ENCODE measurements at places on chromosomes 11 and 22. TPM values are rescaled to one million over a fixed set of nuclear protein-coding genes. Genes with fewer than 3 reads are reported as not detected.
A peak's percentile ranks its signal among the peaks of the same experiment; 100 is the strongest.

DNA sequence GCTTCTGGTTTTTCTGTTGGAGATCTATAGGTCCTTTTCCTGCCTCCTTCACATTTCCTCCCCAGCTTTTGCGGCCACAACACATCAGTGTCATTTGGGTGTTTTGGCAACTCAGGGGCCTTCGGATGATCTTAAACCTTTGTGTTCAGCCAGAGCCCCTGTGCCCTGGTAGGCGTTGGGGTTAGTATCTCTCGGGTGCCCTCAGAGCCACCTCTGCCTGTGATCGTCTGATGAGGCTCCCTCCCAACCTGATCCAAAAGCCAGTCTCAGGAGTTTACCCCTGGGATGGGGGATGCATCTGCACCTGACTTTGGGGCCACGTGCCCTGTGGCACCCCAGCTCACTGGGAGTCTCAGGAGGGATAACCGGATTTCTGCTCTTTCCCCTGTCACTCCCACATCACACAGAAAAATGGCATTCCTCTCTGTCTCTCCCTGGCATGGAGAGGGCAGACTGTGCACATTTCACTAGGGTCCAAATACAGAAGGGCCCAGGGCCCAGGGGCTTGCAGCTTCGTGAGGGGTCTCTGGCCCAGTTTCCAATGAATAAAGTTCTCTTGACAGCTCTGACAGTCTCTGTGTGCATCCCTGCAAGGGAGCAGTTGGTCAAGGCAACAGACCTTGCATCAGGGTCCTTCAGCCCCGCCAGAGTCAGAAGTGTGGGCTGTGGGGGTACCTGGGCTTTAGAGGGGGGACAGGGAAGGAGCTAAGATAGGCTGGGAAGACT is 2.6 kb downstream of the RNF26 start:
- H3K36me3 ChIP-seq = no peaks in the 10 kb centered on the region
- H3K4me1 ChIP-seq = no peaks in the 10 kb centered on the region
- no peaks in the 10 kb centered on the region for H3K27me3 ChIP-seq
- H3K27ac ChIP-seq = no peak overlapping the region

DNA sequence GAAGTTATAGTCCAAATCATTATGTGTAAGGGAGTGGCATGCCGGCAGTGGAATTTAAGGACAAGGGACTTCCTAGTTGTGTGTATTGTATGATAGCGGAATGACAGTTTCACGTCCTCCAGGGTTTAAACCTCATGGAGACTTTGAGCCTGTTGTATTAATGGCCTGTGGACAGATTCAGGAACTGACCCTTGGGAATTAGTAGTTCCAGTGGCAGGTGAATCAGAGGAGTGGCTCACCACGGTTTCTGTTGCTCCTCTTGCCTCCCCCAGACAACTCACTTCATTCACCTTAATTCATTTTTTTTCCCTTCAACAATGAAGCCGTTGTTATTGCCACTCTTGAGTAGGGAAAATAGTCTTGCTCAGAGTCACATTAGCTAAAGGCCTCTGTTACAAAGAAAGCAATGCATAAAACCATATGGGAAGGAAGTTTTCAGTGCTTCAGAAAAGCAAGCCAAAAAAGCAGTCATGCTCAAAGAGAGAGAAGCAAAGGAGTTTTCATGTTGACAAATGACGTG is 22.6 kb downstream of the AMOTL1 start:
- peak overlapping the region; percentile 90 for H3K27ac ChIP-seq
- H3K4me3 ChIP-seq = no peak overlapping the region
- H3K27me3 ChIP-seq = no peaks in the 10 kb centered on the region

GRCh38 chr11:57619331-57619730 is 21.8 kb downstream of the SERPING1 start:
- peaks cover 10% of the 10 kb centered on the region for H3K36me3 ChIP-seq
- no peak overlapping the region for H3K4me3 ChIP-seq
- no peak overlapping the region for H3K27ac ChIP-seq
- no peak for DNase-seq
- no peaks in the 10 kb centered on the region for H3K27me3 ChIP-seq

GRCh38 chr11:30285416-30286121 is 37.3 kb upstream of the ARL14EP start:
- DNase-seq = no peak
- no peak overlapping the region for H3K27ac ChIP-seq
- H3K27me3 ChIP-seq = no peaks in the 10 kb centered on the region
- no peaks in the 10 kb centered on the region for H3K36me3 ChIP-seq
- no peak overlapping the region for H3K4me3 ChIP-seq

DNA sequence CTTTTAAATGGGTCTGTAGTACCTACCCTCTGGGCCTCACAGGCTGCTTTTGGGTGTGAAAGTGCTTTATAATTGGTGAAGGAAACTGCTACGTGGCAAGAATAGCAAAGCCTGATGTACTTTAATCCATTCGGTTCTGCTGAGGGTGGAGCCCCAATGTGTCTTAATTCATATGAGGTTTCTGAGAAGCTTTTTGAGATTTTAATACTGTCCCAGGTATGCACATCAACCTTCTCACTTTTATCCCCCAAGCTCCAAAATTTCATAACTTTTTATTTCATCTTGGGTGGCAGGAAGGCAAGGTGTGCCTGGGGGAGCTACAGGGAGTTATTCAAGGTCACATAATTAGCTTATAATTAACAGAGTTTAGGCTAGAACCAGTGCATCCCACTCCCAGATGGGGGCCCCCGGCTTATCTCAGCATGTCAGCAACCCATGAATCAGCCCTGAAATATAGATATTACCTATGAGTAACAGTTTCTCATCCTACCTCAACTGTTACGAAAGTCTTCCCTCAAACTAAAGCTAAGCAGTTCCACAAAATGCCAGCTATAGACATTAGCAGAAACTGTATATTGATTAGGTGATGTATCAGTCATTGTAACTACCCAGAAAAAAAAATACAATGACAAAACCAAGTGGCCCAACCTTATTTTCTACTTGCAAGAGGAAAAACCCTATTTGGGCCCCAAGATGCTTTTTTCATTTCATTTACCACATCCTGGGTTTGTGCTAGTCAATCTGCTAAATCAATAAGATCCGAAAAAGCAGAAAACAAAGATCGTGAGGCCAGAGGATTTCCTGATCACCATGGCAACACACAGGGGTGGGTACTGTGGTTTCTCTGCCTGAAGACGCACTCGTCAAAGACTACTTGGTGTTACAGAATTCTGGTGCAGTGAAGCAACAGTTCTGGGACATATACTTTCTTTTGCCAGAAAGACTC is 26.7 kb downstream of the CD44 start:
- DNase-seq = no peak
- H3K27me3 ChIP-seq = no peaks in the 10 kb centered on the region
- no peak overlapping the region for H3K4me3 ChIP-seq
- peak overlapping the region; percentile 67 for H3K27ac ChIP-seq

DNA sequence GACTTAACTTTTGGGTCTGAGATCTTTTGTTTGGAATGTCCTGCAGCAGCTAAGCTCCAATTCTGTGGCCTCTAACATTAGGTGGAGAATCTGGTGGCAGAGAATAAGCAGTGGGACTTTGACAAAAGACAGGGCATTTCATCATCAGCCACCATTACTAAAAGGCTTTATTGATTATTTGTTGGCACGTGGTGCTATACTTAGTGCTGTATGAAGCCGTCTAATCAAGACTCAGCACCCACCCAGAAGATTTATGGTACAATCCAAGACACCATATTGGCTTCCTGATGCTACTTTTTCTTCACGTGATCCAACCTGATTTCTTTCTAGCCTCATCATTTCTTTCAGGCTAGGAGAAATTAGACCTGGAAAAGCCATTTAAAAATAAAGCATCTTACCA is 80.7 kb upstream of the GRAMD1B start:
- no peaks in the 10 kb centered on the region for H3K27me3 ChIP-seq
- no peaks in the 10 kb centered on the region for H3K4me1 ChIP-seq
- H3K36me3 ChIP-seq = no peaks in the 10 kb centered on the region
- no peak overlapping the region for H3K4me3 ChIP-seq
- no peak for DNase-seq
- no peak overlapping the region for H3K27ac ChIP-seq

DNA sequence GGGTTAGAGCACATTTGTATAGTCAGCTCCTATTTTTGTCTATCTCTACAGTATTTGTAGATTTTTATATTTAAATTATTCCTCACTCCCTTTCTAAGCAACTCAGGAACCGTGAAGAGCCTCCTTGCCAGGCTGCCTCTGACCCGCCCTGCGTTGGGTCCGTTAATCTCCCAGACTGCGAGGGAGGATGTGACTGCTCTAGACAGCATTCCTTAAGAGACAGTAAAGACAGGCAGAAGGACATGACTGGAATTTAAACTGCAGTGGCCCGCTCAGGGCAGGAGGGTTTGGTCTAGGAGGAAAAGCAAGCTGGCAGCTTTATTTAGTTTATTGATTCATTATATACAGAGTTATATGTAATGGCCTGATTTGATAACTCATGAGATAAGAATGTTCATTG is 413.7 kb downstream of the TMEM135 start:
- no peaks in the 10 kb centered on the region for H3K36me3 ChIP-seq
- no peaks in the 10 kb centered on the region for H3K27me3 ChIP-seq
- H3K4me3 ChIP-seq = no peak overlapping the region
- DNase-seq = no peak

DNA sequence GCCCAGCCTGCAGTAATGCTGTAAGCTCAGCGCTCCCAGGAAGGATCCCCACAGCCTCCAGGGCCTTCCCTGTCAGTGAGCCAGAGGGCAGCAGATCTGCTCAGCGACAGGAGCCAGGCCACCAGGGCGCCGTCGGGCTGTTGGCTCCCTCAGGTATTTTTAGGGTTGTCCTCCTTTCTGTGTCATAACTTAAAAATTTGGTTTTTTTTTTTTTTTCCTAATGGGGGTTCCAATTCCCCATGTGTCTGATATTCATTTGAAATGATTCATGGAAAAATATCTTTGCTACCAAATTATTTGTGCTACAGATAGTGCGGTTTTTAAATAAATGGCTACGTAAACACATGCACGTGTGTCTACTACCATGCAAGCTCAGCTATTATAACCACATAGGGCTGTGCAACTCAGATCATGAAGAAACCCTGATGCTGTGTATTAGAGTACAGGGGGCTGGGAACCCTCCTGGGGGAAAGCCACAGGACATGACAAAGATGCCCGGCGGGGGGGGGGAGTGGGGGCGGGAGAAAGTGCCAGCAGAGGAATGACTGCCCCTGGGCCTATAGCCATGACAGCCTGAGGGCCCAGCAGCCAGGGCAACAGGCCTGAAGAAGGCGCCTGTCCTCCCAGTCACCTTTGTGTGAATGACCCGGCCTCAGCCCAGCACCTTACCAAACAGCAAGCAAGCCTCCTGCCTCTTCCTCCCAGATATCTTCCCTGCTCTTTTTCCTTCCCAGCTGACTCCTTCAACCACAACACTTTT is 89.3 kb downstream of the NAT10 start:
- H3K27ac ChIP-seq = no peak overlapping the region
- no peaks in the 10 kb centered on the region for H3K4me1 ChIP-seq
- peaks cover 13% of the 10 kb centered on the region for H3K36me3 ChIP-seq
- H3K27me3 ChIP-seq = no peaks in the 10 kb centered on the region

DNA sequence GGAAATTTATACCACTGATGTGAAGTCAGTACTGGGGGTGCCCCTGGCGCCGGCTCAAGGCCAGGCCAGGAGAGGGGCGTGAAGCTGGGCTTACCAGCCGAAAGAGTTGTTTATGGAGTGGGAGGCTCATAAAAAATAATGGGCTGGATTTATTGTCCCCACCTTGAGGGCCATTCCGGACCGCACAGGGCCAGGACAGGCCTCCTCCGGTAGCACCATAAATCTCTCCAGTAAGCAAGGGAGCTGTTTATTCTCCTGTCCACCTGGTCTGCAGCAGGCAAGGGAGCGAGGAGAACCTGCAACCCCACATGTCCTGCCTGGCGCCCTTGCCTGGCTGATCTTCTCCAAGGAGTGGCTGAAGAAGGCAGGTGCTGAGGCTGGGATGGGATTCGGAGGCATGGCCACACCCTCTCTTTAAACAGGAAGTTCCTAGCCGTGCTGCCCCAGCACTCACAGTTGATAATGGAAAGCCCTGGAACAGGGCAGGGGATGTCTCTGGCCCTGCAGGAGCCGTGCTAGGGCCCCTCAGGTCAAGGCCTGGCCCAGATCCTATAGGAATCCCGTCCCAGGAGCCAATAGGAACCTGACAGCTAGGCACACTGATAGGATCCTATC is 65.1 kb downstream of the SCUBE1 start:
- H3K4me3 ChIP-seq = no peak overlapping the region
- DNase-seq = no peak
- no peaks in the 10 kb centered on the region for H3K27me3 ChIP-seq
- no peaks in the 10 kb centered on the region for H3K36me3 ChIP-seq
- no peaks in the 10 kb centered on the region for H3K4me1 ChIP-seq
- H3K27ac ChIP-seq = no peak overlapping the region

- H3K27me3 ChIP-seq = no peaks in the 10 kb centered on the region
- no peaks in the 10 kb centered on the region for H3K4me1 ChIP-seq
- no peak for DNase-seq
- no peak overlapping the region for H3K4me3 ChIP-seq
Measured at GRCh38 chr11:73991471-73992006, 8.9 kb upstream of the UCP2 start.

- no peak for DNase-seq
- no peaks in the 10 kb centered on the region for H3K27me3 ChIP-seq
- H3K36me3 ChIP-seq = no peaks in the 10 kb centered on the region
- H3K4me3 ChIP-seq = no peak overlapping the region
Measured at GRCh38 chr11:72618803-72619202, 55.4 kb downstream of the PDE2A start.

- DNase-seq = no peak
- H3K4me1 ChIP-seq = peaks cover 13% of the 10 kb centered on the region
- H3K27me3 ChIP-seq = peaks cover 4% of the 10 kb centered on the region
- peaks cover 34% of the 10 kb centered on the region for H3K36me3 ChIP-seq
- H3K27ac ChIP-seq = peak overlapping the region; percentile 70
- H3K4me3 ChIP-seq = peak overlapping the region; percentile 79
Measured at GRCh38 chr22:19143967-19144400, 467 bp downstream of the ESS2 start.

DNA sequence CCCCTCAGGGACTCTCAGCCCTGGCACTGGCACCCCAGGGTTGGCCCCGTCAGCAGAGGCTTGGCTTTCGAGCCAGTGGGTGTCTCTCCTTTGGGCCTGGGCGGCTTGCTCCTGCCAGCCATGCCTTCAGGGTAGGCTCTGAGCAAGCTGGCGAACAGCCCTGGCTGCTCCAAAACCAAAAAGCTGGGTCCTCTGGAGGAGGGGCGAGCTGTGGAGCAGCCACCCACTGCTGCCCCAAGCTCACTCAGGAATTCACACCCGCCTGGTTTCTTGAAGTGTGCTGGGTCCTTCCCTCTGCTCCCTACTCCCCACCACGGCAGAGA is 6.2 kb downstream of the YDJC start:
- H3K4me1 ChIP-seq = no peaks in the 10 kb centered on the region
- peaks cover 7% of the 10 kb centered on the region for H3K36me3 ChIP-seq
- H3K27ac ChIP-seq = peak overlapping the region; percentile 29
- H3K27me3 ChIP-seq = no peaks in the 10 kb centered on the region

The YPEL1 gene
- total RNA-seq = 5.0 TPM

The OR51B5 gene
- not detected for total RNA-seq

The KRTAP5-10 gene
- total RNA-seq = not detected

The ZP1 gene
- not detected for total RNA-seq

The FXYD2 gene
- total RNA-seq = 0.78 TPM

The KRTAP5-7 gene
- not detected for total RNA-seq

The MFRP gene
- total RNA-seq = not detected

The MOGAT2 gene
- total RNA-seq = not detected

The SYNGR1 gene
- total RNA-seq = 29.5 TPM

The IGSF9B gene
- total RNA-seq = 32.1 TPM
